ENCODE measurements at places on chromosomes 12 and 14. TPM values are rescaled to one million over a fixed set of nuclear protein-coding genes. Genes with fewer than 3 reads are reported as not detected.

DNA sequence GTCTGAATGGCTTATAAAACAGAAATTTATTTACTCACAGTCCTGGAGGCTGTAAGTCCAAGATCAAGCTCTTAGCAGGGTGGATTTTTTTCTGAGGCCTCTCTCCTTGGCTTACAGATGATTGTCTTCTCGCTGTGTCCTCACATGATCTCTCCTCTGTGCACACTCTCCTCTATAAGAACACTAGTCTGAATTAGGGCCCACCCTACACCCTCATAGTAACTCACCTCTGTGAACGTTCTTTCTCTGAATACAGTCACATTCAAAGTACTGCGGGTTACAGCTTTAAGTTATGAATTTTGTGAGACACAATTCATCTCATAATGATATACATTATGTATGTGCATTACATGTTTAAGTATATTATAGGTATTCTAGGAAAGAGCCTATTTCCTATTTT is 135.7 kb upstream of the ATXN7L3B start:
- DNase-seq: no peak

DNA sequence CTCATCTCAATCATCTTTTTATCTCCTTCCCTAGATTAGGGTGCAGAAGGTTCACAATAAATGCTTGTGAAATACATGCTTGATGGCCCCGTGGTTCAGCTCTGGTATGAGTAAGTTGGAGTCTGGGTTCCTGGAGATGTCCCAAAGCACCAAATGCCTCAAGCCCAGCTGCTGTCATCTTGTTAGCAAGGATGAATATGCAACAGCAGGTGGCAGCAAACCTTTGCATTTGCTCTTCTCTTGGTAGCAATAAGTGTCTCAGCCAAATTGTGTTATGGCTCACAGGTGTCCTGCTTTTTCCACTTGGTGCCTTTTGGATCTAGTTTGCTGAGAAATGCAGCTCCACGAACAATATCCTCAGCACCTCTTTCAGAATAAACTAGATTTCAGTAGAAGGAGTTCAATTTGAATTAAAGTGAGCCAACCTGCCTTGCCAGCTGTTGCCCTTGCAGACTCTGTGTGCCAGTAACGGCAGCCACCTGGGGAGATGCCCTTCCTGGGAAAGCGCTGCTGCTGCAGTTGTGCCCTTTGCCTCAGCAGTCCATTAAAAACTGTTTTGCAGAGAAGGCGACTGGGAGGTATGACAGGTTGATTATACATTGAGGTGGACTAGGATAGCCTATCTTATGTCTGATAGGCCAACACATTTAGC is 417.3 kb downstream of the SNAPC1 start:
- peak; percentile 54 for DNase-seq

DNA sequence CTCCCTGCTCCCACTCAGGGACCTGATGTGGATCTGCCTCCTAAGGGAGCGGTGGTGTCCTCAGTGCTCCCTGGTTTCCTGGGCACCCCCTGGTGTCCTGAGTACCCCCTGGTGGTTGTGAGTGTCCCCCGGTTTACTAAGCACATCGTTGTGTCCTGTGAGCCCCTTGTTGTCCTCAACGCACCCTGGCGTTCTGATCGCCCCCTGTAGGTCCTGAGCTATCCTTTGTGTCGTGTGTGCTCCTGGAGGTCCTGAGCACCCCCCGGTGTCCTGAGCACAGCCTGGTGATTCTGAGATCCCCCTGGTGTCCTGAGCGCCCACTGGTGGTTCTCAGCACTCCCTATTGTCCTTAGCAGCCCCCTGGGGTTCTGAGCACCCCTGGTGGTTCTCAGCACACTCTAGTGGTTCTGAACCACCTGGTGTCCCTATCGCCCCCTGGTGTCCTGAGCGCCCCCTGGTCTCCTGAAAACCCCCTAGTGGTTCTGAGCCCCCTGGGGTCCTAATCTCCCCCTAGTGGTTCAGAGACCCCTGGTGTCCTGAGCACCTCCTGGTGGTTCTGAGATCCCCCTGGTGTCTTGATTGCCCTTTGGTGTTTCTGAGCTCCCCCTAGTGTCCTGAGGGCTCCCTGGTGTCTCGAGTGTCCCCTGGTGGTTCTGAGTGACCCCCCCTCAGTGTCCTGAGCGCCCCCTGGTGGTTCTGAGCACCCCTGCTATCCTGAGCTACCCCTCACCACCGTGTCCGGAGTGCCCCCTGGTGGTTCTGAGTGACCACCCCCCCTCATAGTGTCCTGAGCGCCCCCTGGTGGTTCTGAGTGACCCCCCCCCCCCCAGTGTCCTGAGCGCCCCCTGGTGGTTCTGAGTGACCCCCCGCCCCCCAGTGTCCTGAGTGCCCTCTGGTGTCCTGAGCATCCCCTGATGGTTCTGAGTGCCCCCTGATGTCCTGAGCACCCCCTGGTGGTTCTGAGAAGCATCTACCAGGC is 615.1 kb downstream of the TMEM121 start:
- no peak for DNase-seq

GRCh38 chr14:93744176-93744575 is 44.1 kb downstream of the PRIMA1 start:
- DNase-seq: no peak

GRCh38 chr12:111761099-111761498 is 5.6 kb upstream of the ALDH2 start:
- DNase-seq: no peak

DNA sequence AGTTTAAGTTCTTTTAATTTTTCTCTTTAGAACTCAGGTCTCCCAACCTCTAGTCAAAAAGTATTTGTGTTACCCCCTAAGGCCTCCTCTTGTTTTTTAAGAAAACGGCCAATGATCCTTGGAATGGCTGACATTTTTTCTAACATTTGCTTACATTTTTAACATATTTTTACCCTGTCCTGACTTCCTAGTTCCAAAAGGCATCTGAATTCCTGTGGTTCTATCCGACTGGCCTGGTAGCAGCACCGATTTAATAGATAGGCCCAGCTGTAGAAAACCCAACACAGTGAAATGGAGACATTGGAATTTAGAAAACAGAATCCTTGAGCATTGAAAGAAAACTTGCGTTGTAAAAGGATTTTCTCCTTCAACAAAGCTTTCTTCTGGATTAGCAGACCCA is 134.7 kb upstream of the GSC start:
- DNase-seq: no peak

- no peak for DNase-seq
Measured at GRCh38 chr12:77645966-77646598, 184.6 kb upstream of the NAV3 start.

- no peak for DNase-seq
Measured at GRCh38 chr12:102063069-102063468, 1.3 kb upstream of the WASHC3 start.

DNA sequence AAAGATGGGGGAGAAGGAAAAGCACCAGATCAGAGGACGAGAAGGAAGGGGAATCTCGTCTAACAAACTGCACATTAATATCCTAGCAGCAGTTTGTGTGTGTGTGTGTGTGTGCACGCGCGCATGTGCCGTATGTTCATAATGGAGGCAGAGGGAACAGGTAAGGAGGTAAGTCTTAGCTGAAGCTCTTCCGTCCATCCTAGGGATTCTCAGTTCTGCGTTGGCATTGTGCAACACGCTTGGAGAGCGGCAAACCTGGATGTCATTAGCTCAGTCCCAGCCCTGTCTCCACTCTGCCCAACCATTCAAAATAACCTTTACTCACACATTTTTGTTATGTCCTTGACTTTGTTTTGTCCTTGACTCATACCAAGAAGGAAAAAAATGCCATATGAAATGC is 1.6 kb upstream of the C1R start:
- no peak for DNase-seq

DNA sequence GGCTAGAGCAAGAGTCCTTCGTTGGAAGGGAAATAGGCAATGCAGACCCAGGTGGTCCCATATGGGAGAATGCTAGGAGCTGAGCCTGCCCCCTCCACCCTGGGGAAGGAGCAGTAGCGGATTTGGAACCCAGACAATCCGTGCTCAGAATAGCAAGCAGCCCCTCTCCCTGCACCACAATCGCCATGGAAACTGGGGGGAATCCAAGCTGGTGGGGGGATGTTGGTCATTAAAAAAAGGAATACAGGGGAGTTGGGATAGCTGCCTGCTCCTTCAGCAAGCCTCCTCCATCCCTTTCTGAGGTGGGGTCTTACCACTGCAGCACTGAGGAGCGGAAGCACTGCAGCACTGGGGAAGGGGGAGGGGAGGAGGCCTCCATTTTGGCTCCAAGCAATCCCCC is 2.9 kb downstream of the RND1 start:
- no peak for DNase-seq

DNA sequence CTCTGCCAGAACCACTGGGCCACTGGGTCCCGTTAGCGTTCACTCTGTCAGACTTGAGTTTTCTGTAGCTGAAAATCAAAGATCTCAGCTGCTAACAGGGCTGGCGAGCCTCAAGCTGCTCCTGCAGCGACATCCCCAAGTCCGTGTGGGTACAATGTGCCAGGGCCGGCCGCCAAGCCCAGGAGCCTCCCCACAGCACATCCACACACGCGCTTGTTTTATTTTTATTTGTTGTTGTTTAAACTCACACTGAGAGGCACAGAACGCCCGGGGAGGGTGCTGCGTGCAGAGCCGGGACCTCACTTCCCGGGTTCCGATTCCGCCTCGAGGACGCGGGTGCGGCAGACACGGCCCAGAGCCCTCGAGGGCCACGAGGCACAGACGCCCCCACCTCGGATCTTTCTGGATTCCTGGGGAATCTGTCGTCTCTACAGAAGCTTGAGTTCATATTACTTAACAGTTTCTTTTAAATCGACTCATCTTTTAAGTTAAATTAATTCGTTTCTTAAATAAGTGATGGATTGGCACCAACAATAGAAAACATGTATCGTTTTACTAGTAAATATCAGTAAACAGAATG is 9.3 kb downstream of the GALNT9 start:
- DNase-seq: no peak

The R3HDM2 gene
- 106 TPM for total RNA-seq

The TMPRSS12 gene
- total RNA-seq: not detected

The POTEM gene
- total RNA-seq: not detected

The ACOT6 gene
- not detected for total RNA-seq

The TAS2R50 gene
- 1.3 TPM for total RNA-seq

The TAS2R20 gene
- total RNA-seq: 3.4 TPM

The RASAL1 gene
- not detected for total RNA-seq

The SPIC gene
- not detected for total RNA-seq

The AQP6 gene
- 0.37 TPM for total RNA-seq

The VRTN gene
- 0.15 TPM for total RNA-seq

The DLK1 gene
- 37.3 TPM for total RNA-seq

The MDGA2 gene
- 0.39 TPM for total RNA-seq

The LIMA1 gene
- total RNA-seq: 69.4 TPM

All from glutamatergic neuron (in vitro differentiated cells).